ENCODE measurements at places on chromosomes 2 and 18. TPM values are rescaled to one million over a fixed set of nuclear protein-coding genes. Genes with fewer than 3 reads are reported as not detected.

GRCh38 chr2:120251880-120252224, 800 bp upstream of the RALB start:
- DNase-seq: no peak
- H3K4me3 ChIP-seq: peak overlapping the region; percentile 86
- no peaks in the 10 kb centered on the region for H3K36me3 ChIP-seq
- no peaks in the 10 kb centered on the region for H3K27me3 ChIP-seq
- peak overlapping the region; percentile 71 for H3K27ac ChIP-seq

DNA sequence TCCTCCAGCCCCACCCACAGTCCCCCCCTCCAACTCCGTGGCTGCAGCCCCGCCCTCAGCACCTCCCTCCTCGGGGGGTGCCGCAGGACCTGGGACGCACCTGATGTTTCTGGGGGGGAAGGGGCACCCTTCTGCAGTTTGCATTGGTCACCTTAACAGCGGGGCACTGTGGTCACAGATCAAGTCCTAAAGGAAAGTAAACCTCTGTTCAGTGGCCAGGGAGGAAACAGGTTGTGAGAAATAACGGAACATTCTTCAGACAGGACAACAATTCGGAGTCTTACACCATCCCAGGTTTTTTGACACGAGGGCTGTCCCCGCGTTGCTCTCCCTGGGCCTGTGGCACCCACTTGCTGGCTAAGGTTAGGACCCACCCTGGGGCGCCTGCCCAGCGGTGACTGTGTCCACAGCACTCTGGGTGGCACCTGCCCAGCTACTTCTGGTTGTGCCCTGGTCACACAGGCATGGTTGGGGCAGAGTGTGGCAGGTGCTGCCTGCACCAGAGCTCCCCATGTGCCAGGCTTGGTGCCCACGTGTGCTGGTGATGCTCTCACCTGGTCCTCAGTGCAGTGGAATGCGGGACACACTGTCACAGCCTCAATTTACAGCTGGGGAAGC, 93.5 kb upstream of the OTOS start:
- H3K4me1 ChIP-seq: peaks cover 9% of the 10 kb centered on the region
- H3K36me3 ChIP-seq: no peaks in the 10 kb centered on the region
- H3K4me3 ChIP-seq: no peak overlapping the region
- DNase-seq: peak; percentile 9

GRCh38 chr2:213087040-213087439, 64.4 kb downstream of the IKZF2 start:
- H3K27me3 ChIP-seq: no peaks in the 10 kb centered on the region
- DNase-seq: no peak
- peaks cover 4% of the 10 kb centered on the region for H3K4me1 ChIP-seq

- no peak overlapping the region for H3K27ac ChIP-seq
- H3K27me3 ChIP-seq: no peaks in the 10 kb centered on the region
- no peak for DNase-seq
Observed at GRCh38 chr2:42879913-42880737, 87.7 kb upstream of the HAAO start.

DNA sequence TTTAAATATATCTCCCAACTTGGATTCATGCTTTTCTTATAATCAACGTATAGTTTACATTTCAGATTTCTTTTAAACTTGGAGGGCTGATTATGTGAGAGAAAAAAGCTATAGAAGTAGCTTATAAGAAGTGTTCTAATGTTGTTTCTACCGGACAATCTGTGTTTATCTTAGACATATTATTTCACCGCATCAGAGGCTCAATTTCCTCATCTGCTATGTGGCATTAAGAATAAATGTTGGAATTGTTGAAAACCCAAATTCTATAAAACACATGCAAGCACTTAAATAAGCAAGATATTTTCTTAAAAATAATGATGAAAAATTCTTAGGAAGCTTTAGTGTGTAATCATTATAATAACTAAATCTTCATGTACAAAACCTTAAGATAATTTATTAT, 407.9 kb downstream of the HRH4 start:
- H3K27me3 ChIP-seq: no peaks in the 10 kb centered on the region
- H3K4me3 ChIP-seq: no peak overlapping the region
- no peaks in the 10 kb centered on the region for H3K4me1 ChIP-seq
- no peak for DNase-seq

GRCh38 chr18:60980422-60981005, 352.7 kb upstream of the CDH20 start:
- H3K4me1 ChIP-seq: no peaks in the 10 kb centered on the region
- no peak overlapping the region for H3K4me3 ChIP-seq
- no peaks in the 10 kb centered on the region for H3K36me3 ChIP-seq
- H3K27me3 ChIP-seq: no peaks in the 10 kb centered on the region

DNA sequence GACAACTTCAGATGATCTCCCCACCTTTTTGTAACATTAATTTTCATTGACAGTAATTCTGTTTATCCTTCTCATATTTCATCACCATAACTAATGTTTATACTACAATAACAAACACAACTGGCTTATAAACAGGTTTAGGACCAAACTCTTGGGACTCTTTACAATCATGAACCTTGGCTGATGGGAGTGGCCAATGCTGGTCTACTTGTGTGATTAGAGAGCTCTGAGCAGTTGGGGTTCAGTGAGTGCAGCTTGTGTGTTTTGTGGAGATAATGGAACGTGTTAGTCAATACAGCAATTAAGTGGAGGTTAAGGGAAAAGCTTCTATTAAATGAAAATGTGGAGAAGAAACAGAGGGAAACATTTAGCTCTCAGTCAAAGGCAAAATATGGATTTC, 207.1 kb downstream of the SPAG16 start:
- H3K4me3 ChIP-seq: no peak overlapping the region
- H3K4me1 ChIP-seq: no peaks in the 10 kb centered on the region
- no peak overlapping the region for H3K27ac ChIP-seq
- H3K36me3 ChIP-seq: no peaks in the 10 kb centered on the region
- H3K27me3 ChIP-seq: no peaks in the 10 kb centered on the region

GRCh38 chr2:234620018-234620417, 123.1 kb upstream of the ARL4C start:
- H3K4me1 ChIP-seq: no peaks in the 10 kb centered on the region
- H3K36me3 ChIP-seq: no peaks in the 10 kb centered on the region
- H3K27me3 ChIP-seq: no peaks in the 10 kb centered on the region

DNA sequence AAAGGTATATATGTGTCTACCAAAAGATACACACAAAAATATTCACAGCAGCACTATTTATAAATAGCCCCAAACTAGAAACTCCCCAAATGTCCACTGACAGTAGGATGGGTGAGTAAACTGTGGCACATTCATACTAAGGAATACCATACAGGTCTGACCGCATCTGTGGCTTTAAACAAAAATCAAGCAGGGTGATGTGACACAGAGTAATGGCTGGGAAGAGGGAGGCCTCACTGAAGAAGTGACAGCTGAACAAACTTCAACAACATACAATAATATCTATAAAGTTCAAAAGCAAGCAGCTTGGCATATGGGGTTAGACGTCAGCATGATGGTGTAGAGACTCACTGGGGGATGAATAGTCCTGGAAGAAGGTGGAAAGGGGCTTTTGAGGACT, 115.1 kb upstream of the PPP1CB start:
- no peaks in the 10 kb centered on the region for H3K4me1 ChIP-seq
- H3K27me3 ChIP-seq: no peaks in the 10 kb centered on the region
- H3K4me3 ChIP-seq: no peak overlapping the region
- no peak for DNase-seq

GRCh38 chr18:48002933-48003365, 72.5 kb upstream of the SMAD2 start:
- no peak overlapping the region for H3K27ac ChIP-seq
- peaks cover 19% of the 10 kb centered on the region for H3K4me1 ChIP-seq
- H3K4me3 ChIP-seq: no peak overlapping the region
- peaks cover 3% of the 10 kb centered on the region for H3K27me3 ChIP-seq
- no peak for DNase-seq

GRCh38 chr2:34242763-34243123, 643.6 kb upstream of the FAM98A start:
- H3K27ac ChIP-seq: no peak overlapping the region
- H3K4me1 ChIP-seq: no peaks in the 10 kb centered on the region
- no peaks in the 10 kb centered on the region for H3K27me3 ChIP-seq

DNA sequence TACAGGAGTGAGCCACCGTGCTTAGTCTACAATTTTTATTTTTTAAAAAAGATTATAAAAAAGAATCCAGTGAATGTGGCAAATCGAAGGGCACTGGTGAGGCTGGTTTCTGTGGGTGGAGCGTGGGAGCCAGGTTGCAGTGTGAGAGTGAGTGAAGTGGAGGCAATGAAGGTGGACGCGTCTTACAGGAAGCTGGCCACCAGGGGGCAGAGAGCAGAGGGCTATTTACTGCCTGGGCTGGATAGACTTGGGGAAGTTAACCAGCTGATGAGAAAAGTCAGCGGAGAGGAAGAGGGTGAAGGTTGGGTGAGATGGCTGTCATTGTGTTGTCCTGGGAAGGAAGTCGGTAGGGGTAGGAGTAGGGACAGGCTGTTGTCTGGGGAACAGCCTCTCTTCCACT, 6.8 kb downstream of the SCTR start:
- peak; percentile 44 for DNase-seq
- peaks cover 3% of the 10 kb centered on the region for H3K27me3 ChIP-seq
- no peaks in the 10 kb centered on the region for H3K36me3 ChIP-seq
- H3K4me1 ChIP-seq: no peaks in the 10 kb centered on the region
- no peak overlapping the region for H3K4me3 ChIP-seq

DNA sequence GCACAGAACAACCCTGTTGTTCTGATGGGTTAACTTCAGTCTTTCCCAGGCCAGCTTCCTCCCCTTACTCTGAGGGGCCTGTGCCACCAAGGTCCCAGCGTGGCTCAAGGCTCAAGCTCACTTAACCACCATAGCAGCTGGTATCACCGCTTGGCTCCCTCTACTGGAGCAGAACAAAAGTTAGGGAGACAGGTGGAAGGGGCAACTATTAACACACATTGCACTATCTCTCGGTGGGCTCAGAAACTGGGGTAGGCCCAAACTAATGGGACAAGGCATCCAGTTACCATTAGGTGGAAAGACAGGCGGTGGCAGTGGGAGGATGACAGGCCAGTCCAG, 88.7 kb upstream of the ATL2 start:
- no peaks in the 10 kb centered on the region for H3K27me3 ChIP-seq
- no peaks in the 10 kb centered on the region for H3K4me1 ChIP-seq
- peak; percentile 52 for DNase-seq
- no peak overlapping the region for H3K27ac ChIP-seq

- H3K36me3 ChIP-seq: no peaks in the 10 kb centered on the region
- H3K27ac ChIP-seq: no peak overlapping the region
- no peaks in the 10 kb centered on the region for H3K27me3 ChIP-seq
- no peak for DNase-seq
- peaks cover 3% of the 10 kb centered on the region for H3K4me1 ChIP-seq
- H3K4me3 ChIP-seq: no peak overlapping the region
Observed at GRCh38 chr2:112033600-112033999, 21.5 kb upstream of the TMEM87B start.

DNA sequence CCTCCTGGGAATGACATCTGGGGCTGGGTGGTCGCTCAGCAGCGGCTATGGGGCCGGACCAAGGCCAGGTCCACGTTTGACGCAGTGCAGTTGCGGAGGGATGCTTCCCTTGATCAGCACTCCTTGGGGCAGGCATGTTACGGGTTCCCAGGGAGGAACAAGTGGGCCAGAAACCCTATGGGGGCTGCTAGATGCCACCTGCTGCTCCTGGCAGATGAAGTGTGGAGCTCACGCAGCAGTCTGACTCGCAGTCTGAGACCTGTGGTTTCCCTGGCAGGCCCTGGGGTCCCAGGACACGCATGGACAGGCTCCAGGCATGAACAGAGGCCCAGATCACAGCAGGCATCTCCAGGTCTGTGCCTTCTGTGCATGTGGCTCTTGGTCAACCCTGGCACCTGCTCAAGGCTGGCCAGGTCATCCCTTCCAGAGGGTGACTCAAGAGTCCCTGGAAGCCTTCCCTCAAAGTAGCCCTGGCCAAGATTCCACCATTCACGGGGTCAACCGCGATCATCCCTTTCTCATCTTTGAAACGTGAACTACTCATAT, 20.0 kb downstream of the KCNF1 start:
- H3K4me1 ChIP-seq: no peaks in the 10 kb centered on the region
- H3K27me3 ChIP-seq: no peaks in the 10 kb centered on the region
- no peaks in the 10 kb centered on the region for H3K36me3 ChIP-seq
- no peak overlapping the region for H3K27ac ChIP-seq

KDM3A gene
- total RNA-seq: 188 TPM

YES1 gene
- total RNA-seq: 76.2 TPM

IL18R1 gene
- total RNA-seq: 42.9 TPM

FAP gene
- total RNA-seq: not detected

REG1B gene
- total RNA-seq: not detected

SERPINB11 gene
- not detected for total RNA-seq

HDAC4 gene
- total RNA-seq: 100 TPM

ITPRIPL1 gene
- 14.1 TPM for total RNA-seq

ARL5A gene
- 39.9 TPM for total RNA-seq

TUBB8B gene
- not detected for total RNA-seq
